NCI-H524 treated with DMSO at 0.1 percent for 48 hours (cell line): ENCODE measurements at places on chromosomes 5 and 9.

DNA sequence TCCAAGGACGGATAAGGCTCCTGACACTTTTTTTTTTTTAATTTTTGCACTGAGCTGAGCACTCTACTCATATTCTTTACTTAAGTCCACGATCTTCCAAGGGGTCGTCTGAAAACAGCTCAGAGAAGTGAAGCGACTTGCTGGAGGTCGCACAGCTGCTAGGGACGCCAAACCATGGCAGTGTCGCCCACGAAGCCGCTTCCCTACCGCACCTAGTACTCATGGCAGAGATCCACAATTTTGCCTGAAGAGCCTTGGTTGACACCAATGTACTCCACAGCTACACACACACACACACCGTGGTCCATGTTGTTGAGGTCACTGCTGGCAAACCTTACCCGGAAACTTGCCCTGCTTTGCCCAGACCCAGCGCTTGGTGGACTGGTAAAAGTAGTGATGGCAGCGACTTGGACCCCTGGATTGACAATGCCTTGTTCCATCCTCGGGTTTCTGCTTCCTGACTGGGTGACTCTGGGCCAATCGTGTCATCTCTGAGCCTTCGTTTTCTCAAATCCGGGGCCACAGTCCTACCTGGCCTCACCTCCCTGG is 521 bp upstream of the SLIT3 start:
- DNase-seq = no peak

DNA sequence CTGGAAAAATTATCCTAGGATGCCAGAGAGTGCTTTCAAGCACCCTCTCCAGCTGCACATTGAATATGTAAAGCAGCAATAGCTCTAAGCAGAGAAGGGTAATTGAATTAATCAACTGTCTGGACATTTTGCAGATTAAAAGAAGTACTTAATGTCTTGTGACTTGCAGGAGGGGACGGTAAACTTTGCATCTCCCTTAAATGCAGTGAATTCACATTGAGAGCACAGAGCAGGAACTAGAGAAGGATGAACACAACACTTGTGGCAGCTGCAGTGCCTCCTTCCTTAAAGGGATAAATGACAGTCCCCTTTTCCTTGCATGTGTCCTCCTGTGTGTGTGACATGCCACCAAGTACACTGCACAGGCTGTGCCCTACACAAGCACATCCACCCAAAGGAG is 7.4 kb upstream of the CDK5RAP2 start:
- peak; percentile 49 for DNase-seq

DNA sequence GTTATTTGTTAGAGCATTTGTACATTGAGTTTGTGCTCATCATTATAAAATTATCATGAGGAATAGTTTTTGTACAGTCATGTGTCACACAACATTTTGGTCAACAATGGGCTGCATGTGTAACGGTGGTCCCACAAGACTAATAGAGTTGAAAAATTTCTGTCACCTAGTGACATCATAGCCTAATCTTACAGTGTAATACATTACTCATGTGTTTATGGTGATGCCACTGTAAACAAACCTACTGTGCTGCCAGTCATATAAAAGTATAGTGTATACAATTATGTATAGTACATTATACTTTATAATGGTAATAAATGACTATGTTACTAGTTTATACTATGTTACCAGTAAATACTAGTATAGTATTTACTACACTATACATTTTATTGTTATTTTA is 3.0 kb upstream of the CAMK4 start:
- DNase-seq = no peak

GRCh38 chr5:179210478-179210877 is 134.8 kb downstream of the ADAMTS2 start:
- no peak for DNase-seq

DNA sequence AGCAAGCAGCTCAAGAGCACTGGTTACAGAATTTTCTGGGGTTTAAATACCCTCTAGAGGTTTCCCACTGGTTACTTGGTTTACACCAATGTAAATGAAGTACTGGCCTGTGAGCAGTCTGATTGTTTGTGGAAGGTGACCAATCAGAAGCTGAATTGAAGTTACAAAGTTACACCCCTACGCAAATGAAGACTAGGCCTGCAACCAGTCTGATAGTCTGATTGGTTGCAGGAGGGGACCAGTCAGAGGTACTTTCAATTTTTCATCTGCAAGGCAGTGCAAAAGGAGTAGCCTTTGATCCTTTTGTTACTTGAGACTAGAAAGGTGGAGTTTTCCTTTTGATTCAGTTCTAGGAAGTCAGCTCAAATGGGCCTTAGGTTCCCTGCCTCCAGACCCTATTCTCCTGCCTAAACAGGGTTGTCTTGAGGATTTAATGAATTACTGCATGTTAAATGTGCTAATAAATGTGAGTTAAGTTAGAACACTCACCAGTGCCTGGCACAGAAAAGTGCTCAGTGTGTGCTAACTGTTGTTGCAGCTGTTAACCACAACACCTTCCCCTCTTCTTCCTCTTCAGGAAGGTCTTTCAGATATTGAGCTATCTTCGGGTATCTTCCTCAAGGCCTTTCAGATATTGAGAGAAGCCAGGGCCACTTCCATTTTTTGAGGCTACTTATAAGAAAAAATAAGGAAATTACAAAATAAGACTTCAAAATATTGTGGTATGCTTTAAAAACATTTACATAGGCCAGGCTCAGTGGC is 32.1 kb upstream of the CLINT1 start:
- no peak for DNase-seq

DNA sequence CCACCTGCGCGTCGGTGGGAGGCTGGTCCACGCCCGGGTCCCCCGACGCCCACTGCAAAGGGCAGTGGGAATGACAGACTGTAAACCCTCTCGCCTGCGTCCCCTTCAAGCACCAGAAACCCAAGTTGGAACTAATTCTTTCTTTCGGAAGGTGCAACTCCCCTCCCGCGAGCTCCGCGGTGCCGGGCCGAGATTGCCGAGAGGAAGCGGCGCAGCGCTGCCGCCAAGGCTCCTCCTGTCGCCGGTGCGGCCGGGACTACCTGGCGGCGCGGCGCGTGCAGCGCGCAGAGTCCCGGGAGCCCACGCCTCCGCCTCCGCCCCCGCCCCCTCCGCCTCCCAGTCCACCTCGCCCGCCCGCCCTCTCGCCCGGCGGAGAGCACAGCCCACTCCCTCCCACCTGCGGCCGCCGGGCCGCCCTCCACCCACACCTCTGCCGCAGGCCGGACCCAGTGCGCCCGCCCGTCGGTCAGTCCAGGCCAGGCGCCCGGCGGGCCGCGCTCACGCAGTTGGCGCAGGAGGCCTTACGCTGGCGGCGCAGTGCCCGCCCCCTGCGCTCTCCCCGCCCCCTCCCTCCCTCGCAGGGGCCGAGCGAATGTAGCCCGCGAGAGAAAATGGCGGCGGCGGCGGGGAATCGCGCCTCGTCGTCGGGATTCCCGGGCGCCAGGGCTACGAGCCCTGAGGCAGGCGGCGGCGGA is at the start of gene MAP3K1:
Gene MAP3K1 (plus strand): TSS at position 587 of the 695 bp plus-strand sequence. CDS start 25 bp downstream, at position 612.
- no peak for DNase-seq

DNA sequence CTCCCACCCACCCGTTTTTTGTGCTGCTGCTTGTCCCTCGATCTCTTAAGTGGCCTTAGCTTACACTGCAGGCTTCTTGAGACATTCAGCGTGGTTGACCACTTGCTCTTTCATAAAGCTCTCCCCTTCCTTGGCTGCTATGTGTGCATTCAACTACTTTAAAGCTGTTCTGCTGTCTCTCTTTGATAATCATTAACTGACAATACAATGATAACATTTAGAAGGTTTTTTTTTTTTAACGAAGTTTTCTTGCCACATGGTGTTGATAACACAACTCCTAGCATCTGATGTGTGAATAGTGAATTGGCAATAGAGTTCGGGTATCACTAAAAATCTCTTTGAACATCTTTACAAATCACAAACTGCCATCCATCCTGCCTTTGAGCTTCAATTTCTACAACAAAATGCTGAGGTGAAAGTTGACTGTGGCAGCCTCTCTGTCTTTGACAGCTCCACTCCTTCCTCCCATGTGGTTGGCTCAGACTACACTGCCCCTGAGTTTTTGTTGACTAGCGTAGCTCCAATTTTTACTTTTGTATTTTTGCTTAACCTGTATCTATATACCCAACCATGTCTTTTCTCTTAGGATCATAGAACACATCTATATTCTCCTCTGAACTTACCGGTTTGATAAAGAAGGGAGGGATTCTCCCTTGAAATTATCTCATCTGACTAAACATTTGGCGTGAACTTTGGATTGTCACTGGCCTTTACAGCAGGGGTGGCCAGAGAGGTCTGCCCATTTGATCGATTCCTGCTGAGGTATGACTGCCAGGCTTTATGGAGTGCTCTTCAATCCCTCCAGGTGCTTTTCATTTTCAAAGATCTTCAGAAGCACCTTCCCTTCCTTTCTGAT is 409.4 kb upstream of the CD180 start:
- DNase-seq = no peak

DNA sequence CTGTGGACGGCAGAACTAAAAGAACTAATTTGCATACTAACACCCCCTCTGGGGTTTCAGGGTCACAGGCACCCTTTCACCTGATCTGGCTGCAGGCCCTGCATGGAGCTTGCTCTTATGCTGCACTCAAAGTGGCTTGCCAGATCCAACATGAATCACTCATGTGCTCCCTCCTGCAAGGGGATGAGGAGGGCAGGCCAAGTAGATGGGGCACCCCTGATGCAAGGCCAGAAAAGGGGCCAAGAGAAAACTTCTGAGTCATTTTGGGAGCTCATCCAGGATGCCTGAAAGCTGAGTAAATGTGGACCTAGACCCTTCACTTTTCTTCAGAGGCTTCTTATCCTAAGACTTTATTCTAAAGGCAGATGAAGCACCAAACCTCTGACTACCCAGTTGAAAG is 558.5 kb upstream of the PTGER4 start:
- DNase-seq = no peak

GRCh38 chr5:66992547-66992946 is 204.1 kb downstream of the CD180 start:
- no peak for DNase-seq

DNA sequence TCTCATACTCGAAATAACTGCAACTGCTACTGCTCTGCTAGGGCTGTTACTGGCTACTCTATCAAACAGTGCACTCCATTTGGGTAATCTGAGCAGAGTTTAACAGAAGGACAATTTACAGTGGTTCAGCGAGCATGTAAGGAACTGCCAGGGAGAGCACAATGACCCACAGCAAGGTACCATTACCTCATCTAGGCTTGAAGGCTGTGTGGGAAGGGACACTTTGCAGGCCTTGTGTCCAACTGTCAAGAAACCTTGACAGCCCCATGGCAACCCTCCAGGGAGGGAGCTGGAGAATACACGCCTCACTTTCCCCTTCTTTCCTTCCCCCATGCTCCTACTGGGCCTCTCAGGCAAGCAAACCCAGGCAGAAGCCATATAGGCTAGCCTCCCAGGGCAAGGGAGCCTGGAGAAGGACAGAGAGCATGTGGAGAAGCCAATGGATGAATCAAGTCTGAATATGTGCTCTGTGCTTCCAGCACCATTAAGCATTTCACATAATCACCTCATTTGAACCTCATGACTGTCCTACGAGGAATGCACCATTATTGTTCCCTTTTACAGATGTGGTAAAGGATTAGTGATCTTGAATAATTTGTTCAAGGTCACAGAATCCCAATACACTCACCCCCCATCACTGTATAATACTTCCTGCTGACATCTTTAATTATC is 49.9 kb upstream of the JAK2 start:
- DNase-seq = no peak

DNA sequence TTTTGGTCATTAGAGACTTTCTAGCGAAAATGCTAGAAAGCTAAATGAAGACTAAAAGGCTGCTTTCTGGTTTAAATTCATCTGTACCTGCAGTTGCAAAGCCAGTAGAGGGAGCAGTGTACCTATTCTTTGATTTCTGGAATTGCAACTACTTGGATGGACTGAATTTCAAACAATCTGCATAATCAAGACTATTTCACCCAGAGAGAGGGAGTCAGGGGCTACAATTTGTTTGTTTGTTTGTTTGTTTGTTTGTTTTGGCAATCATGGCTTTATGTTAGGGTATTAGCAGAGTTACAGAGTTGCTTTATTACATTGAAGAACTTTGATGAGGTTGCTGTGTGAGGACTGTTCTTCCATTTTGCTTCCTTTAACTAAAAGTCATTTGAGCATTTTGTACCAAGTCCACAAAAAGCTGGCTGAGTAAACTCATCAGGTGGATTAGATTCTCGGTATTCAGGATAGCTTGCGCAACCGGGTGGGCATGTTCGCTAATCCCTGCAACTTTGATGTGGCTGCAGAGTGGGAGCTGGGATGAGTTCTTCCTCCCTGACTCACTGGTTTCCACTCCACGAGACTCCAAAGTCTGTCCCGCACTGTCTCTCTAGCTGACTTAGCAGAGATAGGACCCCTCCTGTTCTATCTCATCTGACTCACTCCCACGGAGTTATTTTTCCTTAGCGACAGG is 80.0 kb upstream of the TUT7 start:
- DNase-seq = no peak

DNA sequence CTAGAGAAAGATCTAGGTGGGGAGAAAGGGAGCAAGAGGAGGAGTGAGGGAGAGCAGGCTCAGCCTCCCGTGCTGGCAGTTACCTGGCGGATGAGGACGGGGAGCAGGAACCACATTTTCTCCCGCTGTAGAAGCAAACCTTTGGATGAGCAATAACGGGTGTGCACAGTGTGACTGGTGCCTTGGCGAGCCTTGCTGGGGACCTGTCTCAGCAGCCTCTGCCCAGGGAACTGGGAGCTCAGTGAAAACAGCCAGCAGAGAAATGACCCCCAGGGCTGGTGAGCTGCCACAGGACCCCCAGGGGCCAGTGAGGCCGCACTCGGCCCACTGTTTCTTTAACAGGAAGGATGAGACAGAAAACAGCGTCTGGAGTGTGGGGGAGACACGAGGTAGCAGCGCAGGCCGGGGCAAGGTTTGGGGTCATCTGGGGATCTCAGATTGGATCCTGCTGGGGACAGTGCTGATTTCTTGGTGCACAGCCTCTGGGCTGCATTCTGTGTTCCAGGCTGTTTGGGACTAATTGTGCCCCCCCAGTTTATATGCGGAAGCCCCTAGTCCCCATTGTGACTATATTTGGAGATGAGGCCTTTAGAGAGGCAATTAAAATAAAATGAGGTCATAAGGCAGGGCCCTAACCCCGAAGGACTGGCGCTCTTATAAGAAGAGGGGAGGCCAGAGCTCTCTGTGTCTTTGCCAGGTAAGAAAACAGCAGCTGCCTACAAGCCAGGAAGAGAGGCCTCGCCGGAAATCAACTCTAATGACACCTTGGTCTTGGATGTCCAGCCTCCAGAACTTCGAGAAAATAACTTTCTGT is 118.8 kb upstream of the PHYKPL start:
- no peak for DNase-seq

DNA sequence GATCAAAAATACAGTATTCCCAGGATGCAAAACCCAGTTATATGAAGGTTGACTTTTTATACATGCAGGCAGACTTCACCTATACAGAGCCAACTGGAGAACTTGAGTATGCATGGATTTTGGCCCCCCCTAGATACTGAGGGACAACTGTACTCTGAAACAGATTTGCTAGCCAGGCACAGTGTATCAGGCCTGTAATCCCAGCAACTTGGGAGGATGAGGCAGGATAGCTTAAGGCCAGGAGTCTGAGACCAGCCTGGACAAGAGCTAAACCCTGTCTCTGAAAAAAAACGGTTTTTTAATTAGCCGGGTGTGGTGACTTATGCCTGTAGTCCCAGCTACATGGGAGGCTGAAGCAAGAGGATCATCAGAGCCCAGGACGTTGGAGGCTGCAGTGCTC is 21.9 kb downstream of the PTBP3 start:
- no peak for DNase-seq
